ENCODE measurements at places on chromosomes 11 and 22. TPM values are rescaled to one million over a fixed set of nuclear protein-coding genes. Genes with fewer than 3 reads are reported as not detected.
A peak's percentile ranks its signal among the peaks of the same experiment; 100 is the strongest.

DNA sequence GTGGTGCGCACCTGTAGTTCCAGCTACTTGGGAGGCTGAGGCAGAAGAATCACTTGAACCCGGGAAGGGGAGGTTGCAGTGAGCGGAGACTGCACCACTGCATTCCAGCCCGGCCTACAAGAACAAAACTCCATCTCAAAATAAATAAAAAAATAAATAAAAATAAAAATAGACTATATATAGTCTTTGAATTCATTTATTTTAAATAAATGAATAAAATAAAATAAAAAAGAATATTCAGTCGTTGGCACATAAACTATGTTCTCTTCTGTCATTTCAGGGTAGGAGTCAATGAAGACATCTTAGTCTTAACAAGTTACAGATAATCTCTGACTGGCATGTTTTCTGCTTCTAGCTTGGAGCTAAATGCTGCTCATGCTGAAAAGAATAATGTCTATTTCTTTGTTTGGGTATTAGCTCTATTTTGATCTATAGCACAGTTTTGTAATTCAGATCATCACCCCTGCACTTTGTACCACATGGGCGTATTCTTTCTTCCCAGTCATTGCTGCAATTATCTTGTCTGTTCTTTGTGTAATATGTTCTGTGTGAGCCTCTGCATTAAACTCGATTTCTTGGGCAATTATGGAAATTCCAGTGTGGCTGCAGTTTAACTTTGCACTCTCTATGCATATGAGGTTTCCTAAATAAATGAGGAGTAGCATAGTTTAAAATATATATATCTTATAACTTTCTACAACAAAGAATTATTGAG lies 1.4 kb upstream of the MS4A14 start:
- no peaks in the 10 kb centered on the region for H3K36me3 ChIP-seq
- no peak for DNase-seq
- H3K4me3 ChIP-seq: no peak overlapping the region
- H3K27me3 ChIP-seq: no peaks in the 10 kb centered on the region

DNA sequence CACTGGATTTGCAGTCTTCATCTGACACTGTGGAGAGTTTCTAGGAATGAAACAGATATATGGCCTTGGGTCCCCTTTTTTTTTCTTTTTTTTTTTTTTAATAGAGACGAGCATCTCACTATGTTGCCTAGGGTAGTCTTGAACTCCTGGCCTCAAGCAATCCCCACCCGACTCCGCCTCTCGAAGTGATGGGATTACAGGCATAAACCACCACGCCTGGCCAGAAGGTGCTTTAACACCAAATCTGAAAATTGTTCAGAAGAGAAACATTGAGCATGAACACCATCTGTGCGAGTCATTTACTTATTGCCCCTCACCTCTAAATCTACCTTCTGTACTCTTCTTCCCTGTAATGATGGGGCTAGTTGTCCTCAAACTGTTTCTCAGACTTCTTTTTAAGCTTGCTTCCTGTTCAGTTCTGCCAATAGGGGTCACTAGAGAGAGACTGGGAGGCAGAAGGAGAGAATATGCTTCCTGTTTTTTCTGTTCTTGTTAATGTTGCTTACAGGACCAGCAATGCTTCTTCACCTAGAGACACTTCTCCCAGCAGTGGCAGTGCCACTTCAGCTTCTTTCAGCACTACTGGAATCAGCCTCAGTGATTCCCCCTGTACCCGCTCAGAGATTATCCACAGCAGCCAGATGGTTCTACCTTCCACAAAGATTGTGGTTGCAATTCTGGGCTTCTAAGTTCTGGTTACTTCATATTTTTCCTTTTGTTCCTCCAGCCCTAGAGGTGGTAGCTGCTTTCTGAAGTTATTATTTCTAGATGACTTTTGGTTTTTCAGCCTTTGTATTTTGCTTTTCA lies 20.8 kb upstream of the ZBED5 start:
- H3K4me3 ChIP-seq: no peak overlapping the region
- H3K36me3 ChIP-seq: no peaks in the 10 kb centered on the region
- H3K4me1 ChIP-seq: no peaks in the 10 kb centered on the region
- H3K27me3 ChIP-seq: no peaks in the 10 kb centered on the region

DNA sequence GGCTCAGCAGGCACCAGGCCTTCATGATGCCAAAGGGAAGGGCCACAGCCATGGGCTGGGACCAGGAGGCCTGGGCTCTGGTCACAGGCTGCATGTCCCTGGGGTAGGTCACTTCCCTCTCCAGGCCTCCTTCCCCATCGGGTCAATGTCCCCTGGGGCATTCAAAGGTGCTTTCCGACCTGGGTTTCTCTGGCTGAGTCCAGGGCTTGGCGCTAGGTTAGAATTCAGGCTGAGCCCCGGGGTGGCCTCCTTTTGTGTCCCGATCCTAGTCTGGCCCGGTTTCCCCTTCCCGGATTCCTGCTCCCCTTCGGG lies 12.2 kb downstream of the MAFF start:
- peaks cover 20% of the 10 kb centered on the region for H3K4me1 ChIP-seq
- H3K27me3 ChIP-seq: no peaks in the 10 kb centered on the region
- H3K36me3 ChIP-seq: no peaks in the 10 kb centered on the region
- peak overlapping the region; percentile 34 for H3K4me3 ChIP-seq

LINC01488 gene
- total RNA-seq: not detected

FZD4 gene
- total RNA-seq: 31.2 TPM

Measured in testis (tissue), 5 donors.